NCI-H69 (cell line): ENCODE measurements at places on chromosomes 1 and 21.

GRCh38 chr1:202605515-202605914 lies 104.7 kb downstream of the SYT2 start:
- no peak for DNase-seq

GRCh38 chr1:158071138-158071537 lies 77.7 kb downstream of the KIRREL1 start:
- DNase-seq: peak; percentile 17

DNA sequence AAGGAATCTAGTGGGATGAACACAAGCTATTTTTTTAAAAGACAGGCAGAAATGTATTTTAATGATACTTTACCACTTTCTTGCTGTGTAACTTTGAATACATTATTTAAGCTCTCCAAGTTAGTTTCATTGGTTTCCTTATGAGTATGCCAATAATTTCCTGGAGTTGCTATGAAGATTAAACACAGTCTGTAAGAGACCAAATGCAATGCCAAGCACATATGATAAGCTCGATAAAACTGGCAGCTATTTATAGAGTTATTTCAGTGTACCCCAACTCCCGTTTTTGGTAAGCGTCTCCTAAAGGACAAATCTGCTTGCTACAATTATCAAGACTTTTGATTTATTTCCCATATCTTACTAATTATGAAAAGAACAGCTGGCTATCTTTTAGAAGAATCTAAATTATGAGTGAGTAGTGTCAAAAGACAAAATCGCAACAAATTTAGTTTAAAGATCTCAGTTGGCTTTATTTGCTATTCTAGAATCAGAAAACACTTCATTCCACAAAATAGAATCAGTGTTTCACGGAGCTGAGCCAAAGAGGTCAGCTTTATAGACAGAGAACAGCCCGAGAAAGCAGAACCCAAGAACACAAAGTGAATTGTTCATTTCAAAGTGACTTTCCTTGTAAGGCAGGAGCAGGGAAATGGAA lies 7.2 kb upstream of the MAP10 start:
- DNase-seq: no peak

DNA sequence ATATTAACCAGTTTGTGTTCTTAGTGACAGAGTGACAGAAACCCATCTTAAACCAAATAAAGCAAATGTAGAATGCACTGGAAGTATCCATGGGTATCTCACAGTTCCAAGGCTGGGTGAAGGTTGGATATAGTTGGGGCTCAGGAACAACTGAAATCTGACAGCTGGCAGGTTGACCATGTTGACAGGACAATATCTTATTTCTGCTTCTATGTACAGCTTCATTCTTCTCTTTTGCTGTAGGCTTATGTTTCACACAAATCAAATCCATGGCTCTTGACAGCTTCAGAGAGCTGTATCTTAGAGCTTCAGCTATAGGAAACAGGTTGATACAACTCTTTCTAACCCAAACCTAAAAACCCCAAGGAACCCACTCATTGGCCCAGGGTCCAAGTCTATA lies 34.3 kb upstream of the FGGY start:
- no peak for DNase-seq
